ENCODE measurements at places on chromosomes 7 and 10.
A peak's percentile ranks its signal among the peaks of the same experiment; 100 is the strongest.

DNA sequence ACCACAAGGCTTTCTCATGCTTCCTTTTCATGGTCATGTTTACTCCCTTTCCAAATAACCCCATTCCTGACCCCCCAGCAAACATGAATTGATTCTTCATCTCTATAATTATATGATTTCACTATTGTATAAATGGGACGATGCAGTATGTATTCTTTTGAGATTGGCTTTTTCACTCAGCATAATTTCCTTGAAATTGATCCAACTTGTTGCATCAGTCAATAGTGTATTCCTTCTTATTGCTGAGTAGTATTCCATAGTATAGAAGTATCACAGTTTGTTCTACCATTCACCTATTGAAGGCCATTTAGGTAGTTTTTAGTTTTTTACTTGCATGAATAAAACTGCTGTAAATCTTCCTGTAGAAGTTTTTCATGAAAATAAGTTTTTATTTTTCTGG lies 264.7 kb downstream of the BAMBI start:
- no peak for DNase-seq

- no peak for DNase-seq
Measured at GRCh38 chr7:142802301-142802700, 31.5 kb downstream of the PRSS2 start.

DNA sequence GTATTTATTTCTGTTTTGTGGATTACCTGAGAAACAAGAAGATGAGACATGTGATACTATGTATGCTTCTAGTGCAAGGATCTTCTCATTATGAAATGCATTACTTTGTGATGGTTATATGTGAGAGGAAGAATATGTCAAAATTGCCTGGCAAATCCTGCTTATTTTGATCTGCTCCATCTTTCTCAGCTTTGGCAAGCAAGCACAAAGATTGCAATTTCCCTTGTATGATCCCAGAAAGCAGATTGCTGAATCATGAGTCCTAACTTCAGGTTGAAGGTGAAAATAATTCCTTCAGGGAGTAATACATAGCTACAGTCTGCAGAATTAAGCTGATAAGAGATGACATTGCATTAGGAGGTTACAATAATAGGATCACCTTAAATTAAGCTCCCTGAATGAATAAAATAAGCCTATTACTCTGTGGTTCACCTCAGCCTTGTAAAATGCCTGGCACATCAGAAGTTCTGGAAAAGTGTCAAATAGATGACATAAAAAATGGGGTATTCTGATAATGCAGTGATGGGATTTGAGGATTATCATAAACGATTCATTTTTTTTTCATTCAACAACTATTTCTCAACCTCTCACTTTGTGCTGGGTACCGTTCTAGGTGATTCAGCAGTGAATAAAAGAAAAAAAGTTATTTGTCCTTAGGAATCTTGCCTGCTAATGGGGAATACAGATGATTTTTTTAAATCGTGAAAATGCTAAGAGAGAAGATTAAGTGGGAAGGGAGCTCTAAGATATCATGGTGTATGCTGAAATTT lies 120.7 kb downstream of the CHN2 start:
- no peak for DNase-seq

DNA sequence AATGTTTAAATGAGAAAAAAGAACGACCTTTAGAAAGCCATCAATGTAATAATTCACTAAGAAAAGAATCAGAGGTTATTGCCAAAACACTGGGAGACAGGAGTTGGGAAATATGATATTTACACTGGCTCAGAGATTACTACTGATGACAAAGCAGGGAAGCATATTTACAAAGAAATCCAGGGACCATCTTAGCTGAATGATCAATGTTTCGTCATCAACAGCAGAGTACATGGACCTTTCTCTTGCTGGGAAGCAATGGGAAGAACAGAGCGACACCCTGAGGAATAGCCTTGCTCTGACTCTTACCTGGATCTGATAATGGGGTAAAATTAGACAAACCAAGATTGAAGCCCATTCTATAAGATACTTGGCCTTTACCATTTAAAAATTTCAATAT lies 1293.5 kb downstream of the XPNPEP1 start:
- no peak for DNase-seq

GRCh38 chr7:94666879-94667587 lies 11.1 kb upstream of the SGCE start:
- no peak for DNase-seq

GRCh38 chr10:2460812-2461211 lies 606.5 kb upstream of the PFKP start:
- DNase-seq = no peak

DNA sequence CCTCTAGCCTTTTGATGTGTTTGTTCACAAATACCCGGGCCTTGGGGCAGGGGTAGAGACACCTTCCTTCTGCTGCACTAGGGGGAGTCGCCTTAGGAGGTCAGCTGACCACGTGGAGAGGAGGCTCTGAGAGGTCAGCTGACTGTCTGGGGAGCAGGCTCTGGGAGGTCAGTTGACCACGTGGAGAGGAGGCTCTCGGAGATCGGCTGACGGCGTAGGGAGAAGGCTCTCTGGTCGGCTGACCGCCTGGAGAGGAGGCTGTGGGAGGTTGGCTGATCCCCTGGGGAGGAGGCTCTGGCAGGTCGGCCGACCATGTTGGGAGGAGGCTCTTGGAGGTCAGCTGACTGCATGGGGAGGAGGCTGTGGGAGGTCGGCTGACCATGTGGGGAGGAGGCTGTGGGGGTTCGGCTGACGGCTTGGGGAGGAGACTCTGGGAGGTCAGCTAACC lies 59.6 kb upstream of the LYZL1 start:
- no peak for DNase-seq

DNA sequence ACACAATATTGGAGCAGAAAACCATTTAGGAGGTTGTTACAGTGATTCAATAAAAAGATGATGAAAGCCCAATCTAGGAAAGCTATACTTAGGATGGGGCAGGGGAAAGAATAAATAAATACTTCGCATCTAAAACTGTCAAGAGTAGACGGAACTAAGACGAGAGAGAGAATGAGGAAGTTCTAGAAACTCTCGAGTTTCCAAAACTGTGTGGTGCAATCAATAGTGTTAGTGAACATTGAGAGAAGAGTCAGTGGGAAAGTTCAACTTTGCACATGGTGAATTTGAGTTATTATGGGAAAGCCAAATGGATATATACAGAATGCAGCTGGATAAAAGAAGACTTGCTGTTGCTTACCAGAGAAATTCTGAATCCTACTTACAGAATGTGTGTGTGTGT lies 133.8 kb upstream of the MEOX2 start:
- no peak for DNase-seq

GRCh38 chr7:37265006-37265405 lies 183.7 kb downstream of the ELMO1 start:
- DNase-seq = no peak

GRCh38 chr10:94069884-94070283 lies 76.2 kb downstream of the PLCE1 start:
- DNase-seq = no peak

DNA sequence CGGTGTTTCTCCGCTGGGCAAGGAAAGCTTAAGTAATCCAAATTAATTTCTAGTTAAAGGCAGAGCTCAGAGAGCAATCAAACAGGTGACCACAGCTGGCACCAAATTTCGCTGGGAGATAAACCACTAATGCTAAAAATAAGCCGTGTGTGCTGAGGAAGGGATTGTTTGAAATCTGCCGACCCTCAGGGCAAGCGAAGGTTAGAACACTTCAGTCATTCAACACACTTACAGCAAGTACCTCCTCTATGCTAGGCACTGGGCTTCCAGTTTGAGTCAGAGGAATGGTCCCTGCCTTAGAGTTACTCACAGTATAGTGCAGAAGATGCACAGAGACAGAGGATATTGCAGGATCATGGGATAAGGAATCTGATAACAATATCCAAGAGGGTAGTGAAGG lies 467.9 kb upstream of the PODXL start:
- DNase-seq = no peak

DNA sequence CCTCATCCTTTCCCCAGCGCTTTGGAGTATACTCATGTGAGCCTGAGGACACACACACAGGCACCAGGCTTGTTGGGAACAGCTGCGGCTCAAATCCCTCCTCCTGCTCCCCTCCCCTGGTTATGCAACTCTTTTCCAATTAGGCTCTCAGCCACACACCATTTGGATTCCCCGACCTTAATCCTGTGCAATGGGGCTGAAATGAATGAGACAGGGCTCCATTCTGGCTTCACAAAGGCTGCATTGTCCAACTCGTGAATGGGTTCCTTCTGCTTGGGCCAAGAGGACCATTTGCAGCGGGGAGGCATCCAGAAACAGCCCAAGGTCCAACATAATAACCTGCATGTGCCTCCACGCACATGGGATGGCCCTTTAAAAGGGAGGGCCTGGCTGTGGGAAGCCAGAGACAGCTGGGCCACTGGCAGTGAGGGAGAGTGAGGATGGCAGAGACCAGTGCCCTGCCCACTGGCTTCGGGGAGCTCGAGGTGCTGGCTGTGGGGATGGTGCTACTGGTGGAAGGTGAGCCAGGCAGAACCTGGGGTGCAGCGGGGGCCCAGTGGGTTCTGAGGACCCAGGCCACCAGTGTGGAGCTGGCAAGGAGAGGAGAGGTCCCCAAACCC lies at the start of gene RGR:
TSS of gene RGR (plus strand) at position 403 of the 620 bp plus-strand sequence. CDS start at position 441, 38 bp downstream.
- no peak for DNase-seq

DNA sequence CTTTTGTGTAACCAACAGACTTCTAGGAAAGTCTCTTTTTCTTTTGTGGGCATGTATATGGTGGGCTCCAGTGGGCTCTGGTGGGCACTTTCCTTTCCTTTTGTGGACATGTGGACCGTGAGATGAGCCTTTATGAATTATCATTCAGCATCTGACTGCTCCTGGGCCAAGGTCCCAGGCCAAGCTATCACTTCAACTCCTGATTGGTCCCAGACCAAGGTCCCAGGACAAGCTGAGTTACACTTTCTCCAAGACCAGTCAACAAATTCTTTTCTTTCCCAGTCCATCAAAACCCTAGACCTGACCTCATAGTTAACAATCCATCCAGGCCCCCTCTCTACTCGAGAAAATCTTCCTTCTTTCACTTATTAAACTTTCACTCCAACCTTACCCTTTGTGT lies 1.0 kb downstream of the AKR1C8 start:
- DNase-seq = no peak

GRCh38 chr10:117374506-117375359 lies 507 bp downstream of the PDZD8 start:
- DNase-seq = peak; percentile 4

DNA sequence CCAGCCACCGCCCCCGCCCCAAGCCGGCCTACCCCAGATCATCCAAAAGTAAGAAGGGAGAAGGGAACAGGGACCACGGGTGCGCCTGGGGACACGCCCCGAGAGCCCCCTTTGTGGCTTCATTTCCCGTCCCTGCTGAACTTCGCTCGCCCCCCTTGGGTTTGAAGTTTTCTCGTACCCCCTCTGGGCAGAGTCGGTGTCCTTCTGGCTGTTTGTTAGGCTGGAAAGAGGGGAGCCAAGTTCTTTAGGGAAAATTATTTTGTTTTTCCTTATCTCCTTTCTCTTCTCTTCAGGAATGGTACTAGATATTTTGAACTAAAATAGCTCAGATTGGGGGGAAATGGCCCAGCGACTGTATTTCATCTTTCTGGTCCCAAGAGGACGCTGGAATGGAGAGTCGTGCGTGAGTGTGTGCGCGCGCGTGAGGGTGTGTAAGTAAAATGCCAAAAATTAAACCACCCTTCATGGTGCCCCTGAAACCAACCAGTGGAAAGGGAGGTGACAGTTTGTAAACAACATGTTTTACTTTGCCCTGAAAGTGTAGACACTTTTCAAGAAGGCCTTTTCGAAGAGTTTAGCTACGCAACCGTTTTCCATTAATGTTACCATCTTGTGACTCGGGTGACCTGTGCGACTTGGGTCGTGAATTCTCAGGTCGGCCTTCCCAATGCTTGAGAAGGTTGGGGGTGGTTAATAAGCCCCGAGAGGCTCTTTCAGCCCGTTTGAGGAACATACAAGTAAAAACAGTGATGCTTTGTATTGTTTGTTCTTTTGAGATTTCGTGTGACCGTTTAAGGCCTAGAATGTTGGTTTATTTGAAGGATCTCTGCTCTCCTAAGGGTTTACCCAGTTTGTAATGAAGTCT lies 694 bp downstream of the RBM20 start:
- no peak for DNase-seq

GRCh38 chr7:91653286-91653685 lies 227.2 kb downstream of the MTERF1 start:
- DNase-seq = no peak
